Stimulated activated CD4-positive, alpha-beta T cell treated with anti-CD3 and anti-CD28 coated beads, TNF-alpha, amount 100 ng/mL, for 48 hours (primary cell): ENCODE measurements at places on chromosomes 13 and 19.

DNA sequence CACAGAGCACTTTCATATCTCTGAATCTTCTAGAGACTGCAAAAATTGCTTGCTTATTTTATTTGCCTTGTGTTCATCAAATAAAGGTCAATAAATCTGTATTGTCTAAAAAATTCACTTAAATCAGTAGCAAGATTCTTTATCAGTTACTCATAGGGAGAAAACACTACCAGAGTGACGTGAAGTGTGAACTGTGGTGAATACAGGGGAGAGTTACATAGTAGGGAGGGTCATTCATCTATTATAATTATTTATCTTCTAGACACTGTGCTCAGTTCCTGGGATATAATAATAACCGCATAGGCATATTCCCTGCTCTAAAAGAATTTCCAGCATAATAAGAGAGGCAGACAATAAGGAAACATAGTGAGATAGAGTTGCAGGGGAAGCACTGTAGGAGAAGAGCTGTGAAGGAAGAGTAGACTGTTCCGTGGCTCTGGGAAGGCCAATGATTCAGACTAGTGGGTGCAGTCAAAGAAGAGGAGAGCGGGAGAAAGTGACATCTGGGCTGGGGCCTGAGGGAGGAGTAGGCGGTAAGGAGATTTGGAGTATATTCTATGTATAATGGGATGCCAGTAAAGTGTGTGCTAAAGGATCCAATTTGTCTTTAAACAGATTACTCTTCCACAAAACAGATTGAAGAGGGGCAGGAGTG is 84.0 kb upstream of the TDRD3 start:
- DNase-seq = no peak

GRCh38 chr13:48356750-48357149 is 53.2 kb downstream of the RB1 start:
- DNase-seq = no peak

DNA sequence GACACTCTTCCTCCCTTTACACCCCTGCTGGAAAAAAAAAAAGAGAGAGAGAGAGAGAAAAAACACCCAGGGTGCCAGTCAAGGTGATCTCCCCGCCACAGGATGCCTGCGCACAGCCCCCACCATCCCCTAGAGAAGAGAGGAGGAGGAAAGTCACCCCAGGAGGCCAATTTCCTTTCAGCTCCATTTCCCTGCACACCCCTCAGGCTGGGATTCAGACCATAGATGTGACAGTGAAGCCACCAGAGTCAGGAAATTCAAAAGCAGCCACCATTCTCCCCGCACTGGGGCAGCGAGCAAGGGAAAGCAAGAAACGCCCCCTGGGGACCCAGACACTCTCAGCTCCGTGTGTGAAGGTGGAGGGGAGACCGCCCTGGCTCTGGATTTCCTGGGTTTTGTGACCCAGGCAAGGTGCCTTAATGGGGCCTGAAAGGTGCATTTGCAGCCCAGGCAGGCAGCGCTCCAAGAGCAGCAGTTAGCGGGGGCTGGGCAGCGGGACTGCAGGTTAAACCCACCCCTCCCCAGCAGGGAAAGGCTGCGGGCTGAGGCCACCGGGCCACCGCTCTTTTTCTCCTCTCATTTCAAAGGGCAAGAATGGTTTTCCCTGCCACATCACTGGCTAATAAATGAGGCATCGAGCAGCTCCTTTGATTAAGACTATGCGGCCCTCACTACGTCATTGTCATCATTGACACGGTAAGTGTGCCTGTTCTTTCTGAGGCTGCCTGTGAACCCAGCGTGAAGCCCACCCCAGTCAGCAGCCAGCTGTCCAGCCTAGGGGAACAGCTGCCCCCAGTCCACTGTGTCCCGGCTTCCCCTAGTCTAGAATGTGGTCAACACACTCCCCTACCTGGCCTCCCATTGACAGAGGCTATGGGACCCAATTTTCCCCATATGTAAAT is 83.8 kb upstream of the TM9SF2 start:
- no peak for DNase-seq

DNA sequence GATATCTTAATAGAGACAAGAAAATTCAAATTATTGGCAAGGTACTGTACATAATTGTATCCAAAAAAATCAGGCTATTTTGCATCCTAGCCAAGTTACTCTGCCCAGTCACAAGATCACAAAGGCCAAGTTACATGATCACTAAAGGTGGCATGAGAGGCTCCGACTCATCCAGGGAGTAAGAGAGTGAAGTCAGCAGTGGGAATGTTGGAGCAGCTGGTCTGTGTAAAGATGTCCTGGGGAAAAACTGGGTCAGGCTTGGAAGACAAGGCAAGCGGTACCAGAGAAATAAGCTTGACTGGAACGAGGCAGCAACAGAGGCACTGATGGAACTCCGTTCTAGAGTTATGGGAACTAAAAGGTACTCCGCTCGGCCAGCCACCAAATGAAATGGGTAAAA is 50.2 kb upstream of the PSG2 start:
- DNase-seq = no peak

DNA sequence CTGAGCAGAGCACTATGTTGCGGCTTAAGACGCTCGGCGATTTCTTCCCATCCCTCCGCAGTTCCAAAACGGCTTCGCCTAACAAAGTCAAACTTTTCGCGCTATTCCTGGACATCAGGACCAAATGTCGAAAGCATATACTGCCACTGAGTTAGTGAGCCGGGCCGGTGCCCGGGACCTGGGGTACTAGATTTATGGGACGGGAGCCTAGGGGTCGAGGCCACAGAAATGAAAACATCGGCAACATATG is 699 bp downstream of the RCBTB2 start:
- DNase-seq = peak; percentile 27

DNA sequence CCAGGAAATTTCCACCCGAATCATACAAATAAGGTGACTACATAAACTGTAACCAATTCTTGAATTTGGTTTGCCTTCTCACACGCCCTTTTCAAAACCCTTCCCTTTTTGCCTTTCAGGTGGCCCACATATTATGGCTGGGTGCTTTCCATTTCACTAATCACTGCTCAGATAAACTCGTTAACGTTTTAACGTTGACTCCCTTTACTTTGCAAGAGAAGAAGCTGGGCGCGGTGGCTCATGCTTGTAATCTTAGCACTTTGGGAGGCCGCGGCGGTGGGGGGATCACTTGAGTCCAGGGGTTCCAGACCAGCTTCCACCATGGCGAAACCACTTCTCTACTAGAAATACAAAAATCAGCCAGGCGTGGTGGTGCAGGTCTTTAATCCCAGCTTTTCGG is 19.8 kb upstream of the ZNF91 start:
- no peak for DNase-seq

- peak; percentile 65 for DNase-seq
Observed at GRCh38 chr13:100588331-100589177, at the start of gene GGACT. GGACT (minus strand) TSS chr13:100588789; CDS start chr13:100532591, 56,198 bp downstream.

DNA sequence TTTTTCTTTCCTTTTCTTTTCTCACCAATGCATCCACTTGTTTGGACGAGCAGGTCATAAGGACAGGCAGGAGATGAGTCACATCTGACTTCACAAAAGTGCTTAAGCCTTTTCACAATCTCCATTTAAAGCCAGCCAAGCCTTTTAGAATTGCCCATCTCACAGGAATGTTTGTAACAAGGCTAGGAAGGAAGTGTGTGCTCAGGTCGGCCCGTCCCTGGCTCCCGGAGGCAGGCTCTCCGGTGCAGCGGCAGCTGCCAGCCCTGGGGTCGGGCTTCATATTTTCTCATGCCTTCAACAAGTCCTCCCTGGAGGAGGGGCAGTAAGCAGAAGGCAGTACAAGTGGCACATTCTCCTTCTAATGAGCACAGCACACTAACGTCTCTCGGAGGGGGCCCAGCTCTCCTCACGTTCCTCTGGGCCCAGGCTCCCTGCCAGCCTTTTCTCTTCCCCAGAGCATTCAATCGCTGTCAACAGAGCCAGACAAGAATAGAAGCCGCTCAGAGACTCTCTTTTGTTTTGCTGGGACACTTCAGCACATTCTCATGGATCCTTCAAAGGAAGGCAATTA is 180.5 kb downstream of the COL4A1 start:
- DNase-seq = no peak

GRCh38 chr19:39407660-39408391 is 1.2 kb downstream of the ZFP36 start:
- DNase-seq = no peak

GRCh38 chr19:6392221-6393073 is 517 bp downstream of the GTF2F1 start:
- no peak for DNase-seq

DNA sequence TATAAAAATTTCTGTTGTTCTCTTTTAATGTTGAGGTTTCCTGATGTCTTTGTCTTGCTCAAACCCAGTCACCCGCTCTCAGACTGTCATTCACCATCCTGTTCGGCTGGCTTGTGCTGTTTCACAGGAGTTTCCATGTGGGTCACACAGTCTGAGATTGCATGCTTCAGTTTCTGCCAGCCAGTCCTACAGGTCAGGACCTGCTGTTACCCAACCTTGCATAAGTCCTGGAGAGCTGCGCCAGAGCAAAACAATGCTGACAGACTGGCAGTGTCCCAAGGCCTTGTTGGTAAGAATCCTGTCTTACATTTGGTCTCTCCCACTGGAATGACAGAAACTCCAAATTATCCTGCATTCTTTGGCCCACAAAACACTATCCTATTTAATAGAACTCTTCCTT is 340.0 kb upstream of the SLITRK5 start:
- no peak for DNase-seq

DNA sequence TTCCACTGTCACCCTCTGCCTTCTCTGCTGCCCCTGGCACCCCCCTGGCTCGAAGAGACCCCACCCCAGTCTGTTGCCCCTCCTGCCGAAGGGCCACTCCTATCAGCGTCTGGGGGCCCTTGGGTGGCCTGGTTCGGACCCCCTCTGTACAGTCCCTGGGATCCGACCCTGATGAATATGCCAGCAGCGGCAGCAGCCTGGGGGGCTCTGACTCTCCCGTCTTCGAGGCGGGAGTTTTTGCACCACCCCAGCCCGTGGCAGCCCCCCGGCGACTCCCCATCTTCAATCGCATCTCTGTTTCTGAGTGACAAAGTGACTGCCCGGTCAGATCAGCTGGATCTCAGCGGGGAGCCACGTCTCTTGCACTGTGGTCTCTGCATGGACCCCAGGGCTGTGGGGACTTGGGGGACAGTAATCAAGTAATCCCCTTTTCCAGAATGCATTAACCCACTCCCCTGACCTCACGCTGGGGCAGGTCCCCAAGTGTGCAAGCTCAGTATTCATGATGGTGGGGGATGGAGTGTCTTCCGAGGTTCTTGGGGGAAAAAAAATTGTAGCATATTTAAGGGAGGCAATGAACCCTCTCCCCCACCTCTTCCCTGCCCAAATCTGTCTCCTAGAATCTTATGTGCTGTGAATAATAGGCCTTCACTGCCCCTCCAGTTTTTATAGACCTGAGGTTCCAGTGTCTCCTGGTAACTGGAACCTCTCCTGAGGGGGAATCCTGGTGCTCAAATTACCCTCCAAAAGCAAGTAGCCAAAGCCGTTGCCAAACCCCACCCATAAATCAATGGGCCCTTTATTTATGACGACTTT is 2.0 kb downstream of the ZFP36 start:
- DNase-seq = no peak

- DNase-seq = no peak
Observed at GRCh38 chr19:2132731-2133490, 18.5 kb downstream of the AP3D1 start.

- DNase-seq = no peak
Observed at GRCh38 chr13:31100721-31101120, 61.0 kb downstream of the HSPH1 start.

DNA sequence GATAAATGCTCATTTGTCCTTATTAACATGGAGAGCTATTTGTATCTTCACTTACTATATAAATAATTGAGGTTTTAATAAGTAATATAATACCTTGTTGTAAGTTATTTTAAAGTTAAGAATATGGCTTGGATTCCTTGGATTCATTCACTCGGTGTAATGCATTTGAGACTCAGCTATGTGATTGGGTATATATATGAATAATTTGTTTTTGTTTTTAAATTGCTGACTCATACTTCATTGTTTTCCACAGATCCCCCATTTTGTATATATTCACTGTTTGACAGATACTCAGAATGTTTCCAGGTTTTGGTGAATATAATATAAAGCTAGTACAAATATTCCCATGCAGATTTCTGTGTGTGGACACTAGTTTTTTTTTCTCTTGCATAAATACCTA is 6.8 kb upstream of the CEACAM18 start:
- no peak for DNase-seq

DNA sequence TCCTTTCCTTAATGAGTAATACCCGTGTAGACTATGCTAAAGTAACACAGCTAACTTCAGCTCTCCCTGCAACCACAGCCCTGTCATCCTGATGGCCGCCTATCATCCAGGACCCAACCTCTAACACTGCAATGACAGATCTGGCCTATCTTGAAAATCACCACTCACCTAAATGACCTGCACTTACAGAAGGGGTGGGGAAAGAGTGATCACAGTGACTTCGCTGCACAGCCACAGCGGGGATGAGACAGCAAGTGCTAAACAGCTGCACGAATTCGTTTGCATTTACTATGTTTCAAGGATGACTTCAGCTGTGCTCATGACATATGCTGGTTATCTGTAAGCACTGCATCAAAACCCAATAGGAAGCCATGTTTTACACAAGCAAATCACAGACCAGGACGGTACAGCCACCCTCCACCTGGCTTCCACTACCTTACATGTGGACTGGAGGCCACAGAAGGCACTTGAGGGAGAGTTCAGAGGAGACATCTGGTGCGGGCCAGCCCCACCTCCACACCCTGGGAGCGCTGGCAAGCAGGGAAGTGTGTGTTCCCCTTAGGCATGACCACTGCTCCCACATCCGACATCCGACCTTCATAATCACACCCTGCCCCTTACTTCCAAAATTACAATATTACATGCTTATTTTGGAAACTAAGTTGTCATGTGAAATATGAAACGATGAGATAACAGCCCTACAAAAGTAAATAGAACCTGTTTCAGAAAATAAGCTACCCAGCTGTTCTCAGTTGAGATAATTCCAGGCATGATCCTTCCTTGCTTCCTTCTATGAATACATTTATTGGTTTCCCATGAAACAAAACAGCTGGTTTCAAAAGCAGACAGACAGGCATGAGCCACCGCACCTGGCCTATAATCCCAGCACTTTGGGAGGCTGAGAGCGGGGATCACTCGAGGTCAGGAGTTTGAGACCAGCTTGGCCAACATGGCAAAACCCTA is 95.7 kb downstream of the STK24 start:
- DNase-seq = peak; percentile 55

DNA sequence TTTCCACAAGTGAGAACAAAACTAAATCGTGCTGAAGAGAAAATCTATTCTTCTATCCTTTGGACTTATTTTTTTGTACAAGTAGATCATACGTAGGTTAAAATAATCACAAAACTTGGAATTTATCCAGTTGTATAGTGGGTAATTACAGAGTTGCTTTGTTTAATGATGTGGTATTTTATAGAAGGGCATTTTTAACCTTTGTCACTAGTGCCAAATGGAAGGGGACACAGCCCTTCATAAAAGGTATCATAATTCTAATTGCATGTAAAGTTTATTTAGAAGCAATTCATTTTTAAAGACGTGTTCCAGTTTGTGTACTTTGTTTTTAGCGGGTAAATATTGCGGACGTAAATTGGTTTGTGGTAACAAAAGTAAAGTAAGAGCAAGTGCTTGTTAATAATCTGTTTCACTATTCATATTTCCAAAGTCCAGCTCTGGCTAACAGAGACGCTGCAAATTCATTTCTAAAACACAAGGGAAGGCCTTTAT is 99.5 kb downstream of the ERCC5 start:
- no peak for DNase-seq
